ENCODE measurements at places on chromosomes 16 and 17. TPM values are rescaled to one million over a fixed set of nuclear protein-coding genes. Genes with fewer than 3 reads are reported as not detected.

Gene SOST
- total RNA-seq = 0.11 TPM

Gene C17orf75
- total RNA-seq = 37.0 TPM

Gene BAIAP3
- 1.4 TPM for total RNA-seq

Gene NPTX1
- 0.61 TPM for total RNA-seq

Gene HSPB9
- total RNA-seq = 0.27 TPM

Gene PARN
- total RNA-seq = 20.2 TPM

Gene CRHR1
- 11.3 TPM for total RNA-seq

Gene KRTAP3-1
- total RNA-seq = not detected

Gene AOC3
- total RNA-seq = 0.75 TPM

Gene TNFRSF13B
- 0.09 TPM for total RNA-seq

Gene TSR1
- 34.0 TPM for total RNA-seq

Gene TMEM92
- total RNA-seq = 0.97 TPM

Data from motor neuron (in vitro differentiated cells).